ENCODE measurements at places on chromosomes 2 and 18.

DNA sequence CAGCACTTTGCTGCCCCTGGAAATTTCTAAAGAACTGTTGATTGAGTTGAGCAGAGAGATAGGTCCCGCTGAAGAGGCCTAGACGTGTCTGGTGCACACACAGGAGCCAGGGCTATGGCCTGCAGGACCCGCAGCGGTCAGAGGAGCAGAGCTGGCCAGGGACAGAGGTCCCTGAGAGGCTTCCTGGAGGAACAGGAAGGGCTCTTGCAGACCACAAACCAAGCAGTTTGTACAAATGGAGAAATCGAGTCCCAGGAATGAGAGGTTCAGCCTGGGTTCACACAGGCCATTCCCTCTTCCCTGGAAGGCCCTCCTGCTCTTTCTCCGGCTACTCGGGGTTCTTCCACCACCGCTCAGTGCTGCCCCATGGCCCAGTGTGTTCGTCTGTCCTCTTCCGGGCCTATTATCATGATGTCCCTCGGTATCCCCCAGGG is 1.2 kb upstream of the BIN1 start:
- DNase-seq, result peak; percentile 78

DNA sequence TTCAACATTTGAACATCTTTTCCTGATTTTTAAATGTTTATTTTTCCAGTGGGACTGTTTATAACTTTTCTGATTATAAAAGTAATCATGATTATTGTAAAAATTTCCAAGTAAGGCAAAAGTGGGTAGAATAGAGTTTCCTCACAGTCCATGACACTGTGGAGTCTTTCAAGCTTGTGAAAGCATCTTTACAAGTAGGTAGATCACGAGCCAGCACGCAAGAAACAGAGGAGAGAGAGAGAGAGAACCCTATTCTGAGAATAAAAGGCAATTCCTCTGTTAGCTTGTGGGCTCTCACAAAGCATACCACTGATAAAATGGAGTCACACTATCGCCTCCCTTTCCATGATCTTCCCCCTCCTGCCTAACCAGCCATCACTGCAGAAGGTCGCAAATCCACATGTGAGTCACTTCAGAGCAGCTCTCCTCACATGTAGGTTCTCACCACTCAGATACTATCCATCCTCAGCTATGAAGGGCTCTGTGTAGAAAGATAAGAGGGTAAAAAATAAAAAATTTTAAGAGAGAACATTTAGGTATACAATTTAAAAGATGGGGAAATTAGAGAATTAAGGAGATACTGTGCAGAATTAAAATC is 40.3 kb downstream of the AAK1 start:
- no peak for DNase-seq

DNA sequence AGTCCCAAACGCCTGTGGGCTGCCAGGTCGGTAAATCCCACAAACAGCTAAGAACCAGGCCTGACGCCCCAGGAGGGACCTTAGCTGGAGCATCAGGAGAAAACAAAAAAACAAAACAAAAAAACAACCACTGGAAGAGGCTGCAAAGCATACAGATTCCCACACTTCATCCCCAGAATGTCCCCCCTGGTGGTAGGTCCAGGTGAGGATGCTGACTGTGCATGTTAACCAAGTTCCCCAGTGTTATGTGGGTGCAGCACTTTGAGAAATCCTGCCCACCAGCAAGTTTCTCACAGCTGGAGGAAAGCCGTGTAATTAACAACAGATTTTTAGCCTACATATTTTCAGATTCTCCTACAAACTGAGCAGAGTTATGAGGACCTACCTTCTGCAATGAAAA is 15.1 kb downstream of the ST3GAL5 start:
- no peak for DNase-seq

DNA sequence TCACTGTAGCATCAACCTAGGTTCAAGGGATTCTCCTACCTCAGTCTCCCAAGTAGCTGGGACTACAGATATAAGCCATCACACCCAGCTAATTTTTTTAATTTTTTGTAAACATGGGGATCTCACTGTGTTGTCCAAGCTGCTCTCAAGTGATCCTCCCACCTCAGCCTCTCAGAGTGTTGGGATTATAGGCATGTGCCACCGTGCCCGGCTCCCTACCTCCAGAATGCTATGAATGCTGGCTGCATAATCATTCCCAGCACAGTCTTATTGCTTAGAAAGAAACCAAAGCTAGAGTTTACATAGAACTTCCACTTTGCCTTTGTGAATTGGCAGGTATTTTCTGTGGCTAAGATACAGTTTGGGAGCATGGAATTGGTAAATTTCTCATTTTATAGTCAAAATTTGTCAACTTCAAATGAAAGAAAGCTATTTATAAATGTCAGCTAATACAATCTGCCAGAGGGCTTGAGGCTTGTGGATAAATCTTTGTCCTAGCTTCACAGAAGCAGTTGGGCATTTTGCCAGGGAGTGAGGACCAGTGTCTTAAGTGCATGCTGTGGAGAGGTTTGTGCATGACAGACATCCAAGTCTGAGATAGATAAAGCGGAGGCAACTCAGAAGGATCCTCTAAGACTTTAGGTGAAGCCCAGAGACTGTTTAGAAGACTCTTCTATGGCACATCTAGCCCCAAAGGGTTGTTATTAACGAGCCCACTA is 175.4 kb downstream of the ANTXR1 start:
- no peak for DNase-seq

DNA sequence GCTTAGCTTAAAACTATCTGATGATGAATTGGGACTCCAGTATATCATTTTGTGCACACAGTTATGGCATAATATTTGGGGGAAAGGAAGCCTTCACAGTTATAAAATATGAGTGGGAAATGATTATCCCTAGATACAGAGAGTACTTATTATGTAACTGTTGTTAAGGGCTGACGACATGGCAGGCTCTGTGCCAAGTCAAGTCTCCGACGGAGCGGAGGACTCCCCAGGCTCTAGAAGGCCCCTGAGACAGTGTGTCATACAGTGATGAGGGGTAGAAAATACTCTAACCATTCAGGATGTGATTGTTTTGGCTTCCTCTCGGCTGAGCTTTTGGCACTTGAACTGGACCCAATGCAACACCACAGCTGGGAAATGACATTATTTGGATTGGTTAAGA is 211.8 kb downstream of the SLC8A1 start:
- DNase-seq, result no peak

DNA sequence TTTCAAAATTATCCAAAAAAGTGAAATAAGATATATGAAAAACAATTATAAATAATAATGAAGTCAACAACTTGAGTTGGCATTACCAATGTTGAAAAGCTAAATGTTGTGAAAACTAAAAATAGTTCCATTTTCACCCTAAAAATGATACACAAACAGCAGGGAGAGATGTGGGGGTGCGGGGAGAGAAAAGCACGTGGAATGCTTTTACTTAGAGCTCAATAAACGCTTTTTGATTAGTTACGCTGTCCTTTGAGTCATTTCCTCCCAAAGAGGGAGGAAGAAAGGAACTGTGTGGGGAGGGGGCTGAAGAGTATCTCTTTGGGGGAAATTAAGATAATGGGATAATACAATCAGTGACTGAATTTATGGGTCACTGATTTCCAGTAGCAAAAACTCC is 29.2 kb downstream of the ZNF521 start:
- DNase-seq, result no peak

GRCh38 chr18:452816-453215 is 47.7 kb downstream of the COLEC12 start:
- no peak for DNase-seq
